Activated CD8-positive, alpha-beta T cell treated with anti-CD3 and anti-CD28 coated beads, Interleukin-2, amount 10 ng/mL, durations not matched to agents 7 days and 5 days (primary cell): ENCODE measurements at places on chromosomes 16 and 17.

GRCh38 chr16:60776281-60776680 lies 1260.0 kb downstream of the CDH8 start:
- DNase-seq: no peak

GRCh38 chr16:50246299-50247122 lies 19.8 kb upstream of the ADCY7 start:
- no peak for DNase-seq

- no peak for DNase-seq
These were observed 23.2 kb upstream of the CACNG1 start for GRCh38 chr17:67021196-67021595.

DNA sequence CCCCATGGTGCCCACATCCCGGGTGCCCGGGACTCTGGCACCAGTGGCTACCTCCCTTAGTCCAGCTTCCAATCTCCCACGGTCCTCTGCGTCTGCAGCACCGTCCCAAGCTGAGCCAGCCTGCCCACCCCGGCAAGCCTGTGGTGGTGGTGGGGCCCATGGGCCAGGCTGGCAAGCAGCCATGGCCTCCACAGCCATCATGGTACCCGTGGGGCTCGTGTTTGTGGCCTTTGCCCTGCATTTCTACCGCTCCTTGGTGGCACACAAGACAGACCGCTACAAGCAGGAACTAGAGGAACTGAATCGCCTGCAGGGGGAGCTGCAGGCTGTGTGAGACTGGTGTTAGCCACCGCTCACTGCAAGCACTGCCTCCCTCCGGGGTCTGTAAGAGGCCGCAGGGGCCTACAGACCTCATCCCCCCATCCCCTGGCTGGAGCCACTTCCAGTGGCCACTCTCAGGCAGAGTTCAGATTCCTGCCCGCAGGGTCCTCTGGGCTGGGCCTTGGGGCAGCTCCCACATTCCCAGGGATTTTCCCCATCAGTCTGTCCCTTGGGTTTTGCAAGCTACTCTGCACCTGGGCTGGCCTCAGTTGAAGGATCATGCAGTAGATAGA lies 3.9 kb upstream of the SETD1A start:
- DNase-seq: peak; percentile 79

DNA sequence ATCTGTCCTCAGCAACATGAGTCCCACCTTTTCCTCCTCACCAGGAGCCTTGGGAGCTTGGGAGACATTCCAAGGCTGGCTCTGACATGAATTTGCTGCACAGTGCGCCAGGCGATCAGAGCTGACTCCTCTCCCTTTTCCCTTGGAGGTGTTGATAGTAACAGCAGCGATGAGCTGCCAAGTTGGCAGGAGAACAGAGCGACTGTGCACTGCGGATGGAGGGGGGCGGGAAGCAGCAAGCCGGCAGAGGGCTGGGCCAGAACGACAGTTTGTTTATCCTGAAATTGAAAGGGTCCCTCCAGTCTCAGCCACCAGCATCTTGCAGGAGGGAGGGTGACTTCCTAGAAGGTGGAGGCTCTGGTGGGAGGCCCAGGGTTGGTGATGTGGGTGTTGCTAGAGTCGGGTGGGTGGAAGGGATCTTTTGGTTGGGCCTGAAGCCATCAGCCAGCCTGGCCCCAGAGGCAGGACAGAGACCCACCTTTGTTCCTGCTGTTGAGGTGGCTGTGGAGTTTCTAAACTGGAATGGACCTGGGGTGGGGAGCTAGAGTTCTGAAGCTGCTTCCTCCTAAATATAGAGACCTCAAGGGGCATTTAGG lies 22.5 kb upstream of the DYNLL2 start:
- DNase-seq: no peak

DNA sequence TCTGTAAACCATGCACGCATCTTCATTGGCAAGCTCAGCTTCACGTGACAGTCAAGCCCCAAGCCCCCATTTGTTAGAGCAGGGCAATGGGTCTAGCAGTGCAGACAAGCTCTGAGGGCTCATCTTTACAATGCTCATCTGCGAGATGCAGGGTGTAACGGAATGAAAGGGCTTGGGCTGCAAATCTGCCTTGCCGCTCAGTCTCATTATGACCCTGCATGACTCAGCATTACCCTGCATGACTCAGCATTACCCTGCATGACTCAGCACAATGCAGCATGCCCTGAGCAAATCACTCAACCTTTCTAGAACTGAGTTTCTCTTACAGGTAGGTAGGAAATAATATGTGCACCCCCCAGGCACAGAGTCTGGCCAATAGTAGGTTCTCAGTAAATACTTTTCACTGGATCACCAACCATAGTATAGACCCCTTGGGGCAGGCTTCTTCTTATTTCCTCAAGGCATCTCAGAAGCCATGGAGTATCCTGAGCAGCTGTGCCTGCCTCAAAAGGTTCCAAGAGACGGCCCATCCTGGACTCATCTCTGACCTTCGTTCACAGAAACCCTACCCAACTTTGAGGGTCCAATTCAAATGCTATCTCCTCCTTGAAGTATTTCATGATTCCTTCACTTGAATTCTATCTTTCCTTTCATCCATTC lies 391.3 kb upstream of the CDH5 start:
- DNase-seq: no peak

- DNase-seq: no peak
These were observed 120.4 kb downstream of the IRX3 start for GRCh38 chr16:54165912-54166865.

- no peak for DNase-seq
These were observed 29.5 kb downstream of the NSMCE1 start for GRCh38 chr16:27239026-27239425.

DNA sequence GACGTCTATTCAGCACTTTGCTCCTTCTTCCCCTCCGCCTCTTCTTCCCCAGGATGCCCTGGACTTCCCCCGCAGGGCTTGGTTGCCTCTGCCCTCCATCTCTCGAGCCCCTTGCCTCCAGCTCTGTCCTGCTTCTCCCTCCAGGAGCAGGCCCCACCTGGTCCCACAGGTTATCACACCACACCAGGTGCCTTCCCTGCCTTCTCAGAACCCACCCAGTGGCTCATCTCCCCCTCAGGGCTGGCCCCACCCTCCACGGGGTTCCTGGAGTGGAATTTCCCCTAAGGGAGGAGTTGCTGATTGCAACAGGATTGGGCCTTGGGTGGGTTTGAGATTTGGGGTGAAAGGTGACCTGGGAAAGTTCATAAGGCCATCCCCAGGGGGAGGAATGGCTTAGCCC lies 49.0 kb upstream of the TAC4 start:
- DNase-seq: no peak

GRCh38 chr16:54123766-54124165 lies 162.8 kb downstream of the IRX3 start:
- no peak for DNase-seq

- no peak for DNase-seq
These were observed 31.9 kb upstream of the CPHXL start for GRCh38 chr16:75758215-75758614.

- DNase-seq: no peak
These were observed 28.2 kb upstream of the PSMD7 start for GRCh38 chr16:74268372-74268782.

DNA sequence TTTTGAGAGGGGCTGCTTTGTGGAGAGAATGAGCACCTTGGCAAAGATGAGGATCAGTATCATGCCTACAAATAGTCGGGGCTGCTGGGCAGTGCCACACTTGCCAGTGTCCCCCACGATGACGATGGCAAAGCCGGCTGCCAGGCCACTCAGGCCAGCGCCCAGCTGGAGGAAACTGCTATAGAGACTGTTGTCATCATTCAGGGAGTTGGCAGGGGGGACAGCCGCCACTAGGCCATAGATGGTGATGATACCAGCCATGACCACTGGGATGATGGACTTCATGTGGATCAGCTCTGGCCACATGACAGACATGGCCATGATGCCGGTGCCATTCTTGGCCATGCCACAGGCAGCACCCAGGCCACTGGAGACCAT lies 23.8 kb downstream of the MINK1 start:
- no peak for DNase-seq

GRCh38 chr16:67661101-67661761 lies 471 bp downstream of the PARD6A start:
- peak; percentile 52 for DNase-seq

GRCh38 chr17:16515933-16516332 lies 23.9 kb upstream of the LRRC75A start:
- DNase-seq: no peak

- DNase-seq: peak; percentile 27
These were observed at the start of gene SHISA9 for GRCh38 chr16:12901597-12902461. TSS of gene SHISA9 (plus strand) at chr16:12901598.

DNA sequence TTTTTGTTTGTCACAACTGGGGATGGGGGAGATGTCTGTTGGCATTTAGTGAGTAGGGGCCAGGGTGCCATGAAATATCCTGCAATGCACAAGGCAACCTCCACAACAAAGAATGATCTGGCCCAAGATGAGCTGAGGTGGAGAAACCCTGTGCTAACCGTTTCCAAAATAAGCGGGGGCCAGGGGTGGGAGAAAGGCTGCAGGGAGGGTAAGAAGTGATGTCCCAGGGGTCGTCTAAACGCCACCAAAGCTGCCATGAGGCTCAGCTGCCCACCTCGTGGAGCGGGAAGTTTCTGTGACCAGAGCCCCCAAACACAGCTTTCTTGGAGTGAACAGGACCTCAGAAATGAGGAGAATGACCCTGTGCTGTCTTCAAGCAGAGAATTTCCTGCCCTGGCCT lies 76.5 kb upstream of the CDH5 start:
- DNase-seq: no peak

DNA sequence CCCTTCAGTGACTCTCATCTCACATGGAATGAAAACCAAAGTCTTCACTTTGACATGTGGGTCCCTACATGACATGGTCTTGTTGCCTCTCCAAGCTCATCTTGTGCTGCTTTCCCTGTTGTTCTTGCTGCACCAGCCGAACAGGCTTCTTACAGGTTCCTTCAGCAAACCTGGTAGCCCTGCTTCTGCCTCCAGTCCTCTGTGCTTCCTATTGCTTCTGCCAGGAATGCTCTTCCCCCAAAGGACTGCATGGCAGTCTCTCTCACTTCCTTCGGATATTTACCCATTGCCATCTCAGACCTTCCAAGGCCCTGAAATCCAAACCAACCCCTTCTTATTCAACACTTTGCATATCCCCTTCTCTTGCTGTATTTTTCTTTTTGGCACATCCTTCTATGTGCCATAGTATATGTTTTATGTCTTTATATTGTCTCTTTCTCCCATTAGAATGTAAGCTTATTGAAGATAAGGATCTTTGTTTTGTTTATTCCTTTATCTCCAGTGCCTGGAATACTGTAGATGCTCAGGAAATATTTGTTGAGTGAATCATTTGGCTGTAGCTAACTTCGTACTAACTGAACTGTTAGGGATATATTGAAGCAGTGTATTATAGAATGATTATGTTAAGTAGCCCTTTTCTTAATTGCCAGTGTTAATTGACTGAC lies 57.9 kb upstream of the SLC12A3 start:
- no peak for DNase-seq

DNA sequence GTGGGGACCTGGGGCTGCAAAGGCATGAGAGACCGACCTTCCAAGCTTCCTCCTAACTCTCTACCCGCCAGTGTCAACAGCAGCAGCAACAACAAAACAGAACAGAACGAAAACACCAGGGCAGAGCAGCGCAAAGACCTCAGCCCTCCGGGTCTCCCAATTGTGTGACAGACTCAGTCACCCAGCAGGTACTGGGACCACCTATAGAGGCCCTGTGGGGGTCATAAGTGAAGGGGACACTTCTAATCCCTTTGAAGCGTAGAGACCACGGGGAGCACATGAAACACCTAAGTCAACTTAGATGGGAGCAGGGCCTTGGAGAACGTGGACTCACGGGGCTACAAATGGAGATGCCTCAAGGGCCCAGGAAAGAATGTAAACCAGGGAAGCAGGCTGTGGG lies 12.6 kb upstream of the CCDC182 start:
- no peak for DNase-seq

DNA sequence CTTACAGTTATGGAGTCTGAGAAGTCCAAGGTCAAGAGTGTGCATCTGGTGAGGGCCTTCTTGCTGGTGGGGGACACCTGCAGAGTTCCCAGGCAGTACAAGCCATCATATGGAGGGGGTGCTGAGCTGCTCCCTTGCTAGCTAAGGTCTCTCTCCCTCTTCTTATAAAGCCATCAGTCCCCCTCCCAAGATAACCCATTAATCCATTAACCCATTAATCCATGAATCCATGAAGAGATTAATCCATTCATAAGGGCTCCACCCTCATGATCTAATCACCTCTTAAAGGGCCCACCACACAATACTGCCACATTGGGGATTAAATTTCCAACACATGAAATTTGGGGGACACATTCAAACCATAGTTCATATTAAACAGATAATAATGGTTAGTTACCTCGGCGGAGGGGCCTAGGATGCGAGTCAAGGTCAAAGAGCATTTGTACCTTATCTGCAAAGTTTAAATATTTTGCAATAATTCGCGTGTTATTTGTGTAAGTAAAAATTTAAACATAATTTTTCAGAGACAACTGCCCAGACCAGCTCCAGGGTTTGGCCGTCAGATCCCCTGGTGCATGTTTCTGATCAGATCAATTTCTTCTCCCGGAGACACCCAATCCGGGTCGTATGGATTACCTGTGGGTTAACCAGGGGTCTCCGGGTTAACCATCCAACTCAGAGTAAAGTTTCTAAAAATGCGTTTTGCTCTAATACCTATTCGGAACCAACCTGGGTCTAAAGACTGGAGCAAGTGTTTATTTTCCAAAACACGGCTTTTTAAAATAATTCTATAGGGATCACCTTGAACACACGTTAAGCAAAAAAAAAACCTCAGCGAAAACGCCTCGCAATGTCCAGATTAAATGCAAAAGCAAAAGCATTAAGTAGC lies 740 bp upstream of the POLR3E start:
- DNase-seq: peak; percentile 35

GRCh38 chr17:79916991-79917901 lies 78.0 kb upstream of the CBX4 start:
- DNase-seq: no peak

GRCh38 chr17:76992891-76993290 lies 124.7 kb downstream of the MGAT5B start:
- no peak for DNase-seq

- DNase-seq: peak; percentile 89
These were observed 832 bp downstream of the CARHSP1 start for GRCh38 chr16:8867932-8868415.

DNA sequence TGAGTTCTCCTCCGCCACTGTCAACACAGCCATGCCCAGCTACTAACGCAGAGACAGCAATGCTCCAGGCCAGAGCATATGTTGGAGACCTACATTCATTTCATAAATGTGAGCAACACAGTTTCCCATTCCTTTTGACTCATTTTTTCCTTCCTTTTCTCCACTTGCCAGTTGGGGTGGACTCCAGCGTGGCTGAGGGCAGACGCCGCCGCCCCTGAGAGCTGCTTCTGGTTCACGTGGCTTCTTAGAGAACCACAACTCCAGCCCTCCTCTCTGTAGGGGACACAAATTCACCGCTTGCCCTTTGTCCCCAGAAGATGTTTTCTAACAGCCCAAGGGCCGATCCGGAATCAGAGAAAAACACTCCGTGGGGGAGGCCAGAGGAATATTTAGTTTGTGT lies 45.8 kb upstream of the ZCCHC14 start:
- no peak for DNase-seq

DNA sequence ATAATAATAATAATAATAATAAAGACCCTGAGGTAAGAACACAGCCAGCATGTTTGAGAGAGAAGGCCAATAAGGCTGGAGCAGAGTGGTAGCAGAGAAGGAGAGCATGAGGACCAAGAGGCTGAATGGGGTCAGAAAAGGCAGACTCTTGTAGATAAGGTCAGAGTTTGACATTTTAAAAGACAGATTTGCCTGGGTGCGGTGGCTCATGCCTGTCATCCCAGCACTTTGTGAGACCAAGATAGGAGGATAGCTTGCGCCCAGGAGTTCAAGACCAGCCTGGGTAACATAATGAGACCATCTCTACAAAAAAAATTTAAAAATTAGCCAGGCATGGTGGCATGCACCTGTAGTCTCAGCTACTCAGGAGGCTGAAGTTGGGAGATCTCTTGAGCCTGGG lies 11.0 kb upstream of the WFIKKN2 start:
- DNase-seq: no peak

GRCh38 chr17:8629371-8630226 lies 926 bp downstream of the MYH10 start:
- no peak for DNase-seq
